Mucosa of gallbladder (tissue), 1 donor: ENCODE measurements at places on chromosomes 1 and 21. TPM values are rescaled to one million over a fixed set of nuclear protein-coding genes. Genes with fewer than 3 reads are reported as not detected.

- DNase-seq, result no peak
Measured at GRCh38 chr1:61426254-61426653, 298.7 kb downstream of the TM2D1 start.

Gene OR2L8
- not detected for total RNA-seq

DNA sequence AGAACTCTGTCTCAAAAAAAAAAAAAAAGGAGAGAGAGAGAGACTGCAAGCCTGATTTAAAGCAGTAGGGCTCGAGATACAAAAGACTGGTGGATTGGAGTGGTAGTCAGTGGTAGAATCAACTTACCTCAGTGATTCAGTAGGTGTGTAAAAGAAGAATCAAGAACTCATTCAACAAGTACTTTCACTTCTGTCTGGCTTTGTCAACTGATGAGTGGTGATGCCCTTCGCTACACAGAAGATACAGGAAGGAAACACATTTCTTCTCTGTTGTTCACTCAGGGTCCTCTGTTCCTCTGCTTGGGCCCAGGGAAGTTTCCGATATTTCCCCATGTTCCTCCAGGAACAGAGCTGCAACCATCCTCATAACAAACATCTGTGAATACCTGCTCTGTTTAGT lies 68.6 kb upstream of the COG2 start:
- no peak for DNase-seq

DNA sequence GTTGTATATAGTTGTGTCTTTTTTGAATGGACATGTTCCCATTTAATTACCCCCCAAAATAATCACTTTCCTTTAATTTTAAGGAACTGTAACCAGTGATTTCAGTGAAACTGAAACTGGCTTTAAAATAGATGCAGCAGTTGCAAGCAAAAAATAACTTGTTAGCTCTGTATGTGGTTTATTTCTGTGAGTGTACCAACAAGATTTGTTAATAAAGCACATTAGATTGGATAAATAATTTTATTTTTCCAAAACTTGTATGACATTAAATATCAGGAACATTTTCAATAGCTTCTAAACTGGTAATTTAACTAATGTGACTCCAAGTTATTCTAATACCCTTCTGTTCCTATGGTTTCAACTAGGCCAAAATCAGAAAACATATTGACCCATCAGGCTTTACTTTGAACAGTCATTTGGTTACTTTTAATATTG lies 184.3 kb upstream of the CACYBP start:
- no peak for DNase-seq

Gene NGF
- 2.6 TPM for total RNA-seq

DNA sequence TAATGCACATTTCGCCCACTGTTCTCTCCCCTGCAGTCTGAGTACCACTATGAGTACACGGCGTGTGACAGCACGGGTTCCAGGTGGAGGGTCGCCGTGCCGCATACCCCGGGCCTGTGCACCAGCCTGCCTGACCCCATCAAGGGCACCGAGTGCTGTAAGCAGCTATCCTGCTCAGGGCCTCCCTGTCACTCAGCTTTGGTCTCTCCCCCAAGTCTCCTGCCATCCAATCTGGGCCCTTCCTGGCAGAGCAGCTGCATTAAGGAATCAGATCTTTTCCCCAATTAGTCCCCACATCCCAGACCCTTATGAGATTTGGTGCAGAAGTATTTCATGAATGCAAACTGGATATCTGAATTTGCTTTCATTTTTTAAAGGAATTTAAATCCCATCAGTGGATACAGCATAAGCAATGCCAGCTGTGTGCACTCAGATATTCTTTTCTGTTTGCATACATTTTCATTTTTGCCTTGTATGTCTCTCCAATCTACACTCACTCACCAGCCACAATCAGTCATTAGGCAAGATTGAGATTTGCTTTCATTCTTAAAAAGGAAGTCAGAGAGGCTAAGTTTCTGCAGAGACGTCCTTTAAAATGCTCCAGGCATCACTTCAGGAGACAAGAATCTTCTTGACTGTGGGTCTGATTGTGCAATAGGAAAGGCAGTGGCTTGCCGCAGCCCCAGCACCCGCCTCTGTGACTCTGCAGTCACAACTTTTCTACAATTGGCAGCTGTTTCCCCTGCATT lies 48.1 kb downstream of the ELAPOR1 start:
- peak; percentile 43 for DNase-seq
